A549 treated with CORT108297 at 1 μM for 4 hours (cell line): ENCODE measurements at places on chromosomes 3 and 15. TPM values are rescaled to one million over a fixed set of nuclear protein-coding genes. Genes with fewer than 3 reads are reported as not detected.

Gene SLC51A
- not detected in 5 replicates for total RNA-seq

Gene PTPRG
- 1.6 to 2.8 TPM (median 2.6 TPM) in 5 replicates for total RNA-seq

Gene UCN2
- total RNA-seq = 6.9 to 11.3 TPM (median 9.7 TPM) in 5 replicates

Gene P2RY12
- not detected in 5 replicates for total RNA-seq

Gene BCL2A1
- total RNA-seq = 11.8 to 18.5 TPM (median 14.3 TPM) in 5 replicates

Gene NTRK3
- total RNA-seq = 17.6 to 23.0 TPM (median 21.1 TPM) in 5 replicates

Gene SNTN
- not detected in 5 replicates for total RNA-seq

Gene KY
- 0.07 to 0.21 TPM (median 0.09 TPM) in 5 replicates for total RNA-seq

Gene RPUSD2
- 11.1 to 17.0 TPM (median 15.5 TPM) in 5 replicates for total RNA-seq

Gene AP3S2
- 34.8 to 82.2 TPM (median 38.8 TPM) in 5 replicates for total RNA-seq
